Peyer's patch (tissue), 4 donors: ENCODE measurements at places on chromosomes 5 and 9. TPM values are rescaled to one million over a fixed set of nuclear protein-coding genes. Genes with fewer than 3 reads are reported as not detected.

Gene TRIP13
- 4.9 TPM for total RNA-seq

DNA sequence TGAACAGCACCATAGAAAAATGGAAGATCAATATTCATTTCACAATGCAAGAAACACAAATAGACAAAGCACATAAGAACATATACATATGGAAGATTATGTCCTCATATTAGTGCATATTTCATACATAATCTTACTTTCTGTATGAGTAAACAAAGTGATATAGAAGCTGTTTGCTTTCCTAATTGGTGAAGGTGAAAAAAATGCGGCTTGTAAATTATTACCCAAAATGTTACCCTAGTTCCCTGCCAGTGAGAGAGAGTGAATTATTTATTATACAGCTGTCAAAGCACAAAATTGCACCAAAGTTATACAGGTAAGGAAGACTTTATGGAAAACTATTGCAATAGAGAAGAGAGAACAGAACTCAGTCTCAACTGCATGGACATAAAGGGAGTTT is 1485.0 kb upstream of the CDH9 start:
- no peak for DNase-seq

Gene MAP1B
- total RNA-seq = 20.8 TPM

GRCh38 chr5:139021346-139021745 is 146.2 kb upstream of the LRRTM2 start:
- no peak for DNase-seq

GRCh38 chr9:78542491-78543181 is 245.7 kb downstream of the PSAT1 start:
- DNase-seq = no peak

GRCh38 chr9:128254855-128255759 is 20.7 kb downstream of the GOLGA2 start:
- peak; percentile 69 for DNase-seq

DNA sequence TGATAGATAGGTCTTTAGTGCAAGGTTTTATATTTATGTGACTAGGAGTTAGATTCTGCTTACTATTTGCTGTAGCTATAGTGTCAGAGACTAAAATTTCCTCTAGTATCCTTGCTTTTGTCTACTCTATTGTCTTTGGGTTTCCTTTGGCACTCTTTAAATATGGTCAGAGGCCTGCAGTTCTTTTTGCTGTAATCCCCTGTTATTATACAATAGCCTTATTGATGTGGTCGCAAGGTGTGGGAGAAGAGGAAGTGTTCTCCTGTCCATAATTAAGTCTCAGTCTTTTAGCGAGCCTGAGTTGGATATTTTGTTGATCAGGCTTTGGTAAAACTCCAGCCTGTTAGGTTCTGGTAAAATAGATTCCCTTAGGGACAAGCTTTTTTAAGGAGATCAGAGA is 34.9 kb downstream of the LURAP1L start:
- DNase-seq = no peak

GRCh38 chr5:137831526-137831925 is 36.1 kb upstream of the MYOT start:
- no peak for DNase-seq

DNA sequence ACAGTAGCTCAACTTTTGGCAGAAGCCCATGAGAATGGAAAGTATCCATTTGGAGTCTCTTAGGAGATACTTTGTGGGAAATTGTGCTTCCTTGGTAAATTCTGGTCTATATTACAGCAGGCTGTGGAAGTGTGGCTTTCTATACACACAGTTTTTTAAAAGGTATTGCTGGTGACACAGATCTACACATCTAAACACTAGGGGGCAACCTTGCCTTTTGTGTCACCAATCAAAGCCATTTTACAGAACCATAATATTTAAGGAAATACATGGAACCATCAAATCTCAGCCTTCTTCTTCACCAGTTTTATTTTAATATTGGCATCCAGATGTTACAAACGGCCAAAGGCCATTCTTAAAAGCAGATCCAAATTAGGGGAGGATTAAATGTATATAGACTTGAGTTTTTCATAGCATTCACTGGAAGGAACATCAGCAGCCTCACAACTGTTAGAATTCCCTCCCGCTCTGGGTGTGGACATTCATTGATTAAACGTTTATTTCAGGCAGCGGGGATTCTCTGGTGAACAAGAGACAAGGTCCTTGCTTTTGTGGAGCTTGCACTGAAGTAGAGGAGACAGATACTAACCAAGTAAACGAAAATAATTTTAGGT is 132.4 kb upstream of the EPB41L4A start:
- DNase-seq = no peak

DNA sequence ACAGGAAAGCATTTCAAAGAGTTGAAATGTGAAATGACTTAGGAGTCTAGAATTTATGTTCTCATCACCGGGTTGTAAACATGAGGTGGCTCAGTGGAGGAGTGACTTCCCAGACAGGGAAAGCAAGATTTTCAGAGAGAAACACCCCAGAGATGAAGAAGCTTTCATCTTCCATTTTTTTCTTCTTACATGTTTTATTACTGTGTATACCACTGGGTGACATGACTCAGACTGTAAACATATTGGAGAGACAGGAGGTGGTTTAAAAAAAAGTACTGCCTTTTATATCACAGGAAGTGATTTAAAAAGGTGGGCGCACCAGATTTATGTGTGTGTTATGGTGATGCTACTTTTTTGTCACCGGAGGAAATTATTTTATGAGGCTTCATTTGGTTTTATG is 209.1 kb upstream of the TUT7 start:
- no peak for DNase-seq

- no peak for DNase-seq
These were observed 3.0 kb downstream of the TRMO start for GRCh38 chr9:97919217-97919813.

GRCh38 chr5:55338810-55339243 is 31.0 kb downstream of the MTREX start:
- DNase-seq = no peak

Gene SOX30
- 1.8 TPM for total RNA-seq

DNA sequence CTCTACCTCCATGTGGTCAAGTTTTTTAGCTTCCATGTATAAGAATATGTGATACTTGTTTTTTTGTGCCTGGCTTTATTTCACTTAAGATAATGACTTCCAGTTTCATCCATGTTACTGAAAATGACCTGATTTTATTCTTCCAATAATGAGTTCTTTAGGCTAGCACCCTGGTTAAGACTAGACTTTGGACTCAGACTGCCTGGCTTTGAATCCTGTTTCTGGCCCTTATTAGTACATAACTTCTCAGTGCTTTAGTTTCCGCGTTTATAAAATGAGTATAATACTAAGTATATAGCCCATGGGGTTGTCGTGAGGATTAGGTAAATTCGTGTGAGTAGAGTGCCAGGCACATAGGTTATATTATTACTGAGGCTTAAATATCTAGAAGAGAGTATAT is 18.5 kb downstream of the KIAA1958 start:
- no peak for DNase-seq

Gene AFAP1L1
- 4.9 TPM for total RNA-seq

Gene TPM2
- total RNA-seq = 41.2 TPM

GRCh38 chr5:178312880-178313282 is 80.3 kb upstream of the PHYKPL start:
- no peak for DNase-seq

DNA sequence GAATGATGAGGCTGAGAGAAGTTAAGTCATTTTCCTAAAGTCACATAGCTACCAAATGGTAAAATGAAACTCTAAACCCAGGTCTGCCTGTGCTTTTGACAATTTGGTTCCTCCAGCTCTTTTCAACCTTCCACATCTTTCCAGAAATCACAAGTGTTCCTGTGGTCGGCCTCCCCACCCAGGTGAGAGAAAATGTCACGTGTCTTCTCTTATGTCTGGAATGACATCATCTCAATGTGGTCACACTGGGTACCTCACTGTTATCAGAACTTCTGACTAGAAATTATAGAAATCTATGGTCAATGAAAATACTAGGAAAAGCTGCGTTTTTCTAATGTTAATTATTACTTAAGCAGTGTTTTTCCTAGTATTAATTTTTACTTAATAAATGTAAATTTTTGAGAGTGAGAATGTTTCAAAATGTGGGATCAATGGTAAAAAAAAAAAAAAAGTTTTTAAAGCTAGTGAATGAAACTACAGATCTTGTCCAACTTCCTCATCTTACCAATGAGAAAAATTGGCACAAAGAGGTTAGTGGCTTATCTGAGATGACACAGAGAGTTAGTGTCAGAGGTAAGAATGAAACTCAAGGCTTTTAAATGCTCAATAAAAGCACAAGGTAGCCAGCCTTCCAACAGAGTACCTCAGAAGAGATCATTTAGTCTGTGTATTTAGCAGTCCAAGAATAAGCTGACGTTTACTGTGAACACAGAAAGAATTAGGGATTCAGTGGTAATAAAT is 228.7 kb upstream of the NR4A3 start:
- peak; percentile 24 for DNase-seq

- DNase-seq = no peak
These were observed 15.4 kb upstream of the SUSD3 start for GRCh38 chr9:93043122-93043521.

Gene FAM200C
- total RNA-seq = 1.1 TPM

DNA sequence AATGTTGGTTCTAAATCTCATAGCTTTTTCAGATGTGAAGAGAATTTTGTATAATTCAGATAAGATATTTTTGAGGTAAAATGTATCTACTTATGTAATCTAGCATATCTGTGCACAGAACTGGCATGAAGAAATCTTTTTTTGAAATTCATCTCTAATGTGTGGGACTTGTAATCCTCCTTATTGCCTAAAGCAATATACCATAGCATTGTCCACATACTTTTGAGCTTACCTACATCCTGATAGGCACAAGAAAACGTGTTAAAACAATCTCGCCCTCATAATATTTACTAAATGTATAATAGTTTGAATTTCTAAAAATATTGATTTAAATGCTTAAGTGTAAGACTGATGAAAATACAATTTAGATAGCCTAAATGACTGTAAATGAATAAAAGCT is 1686.5 kb upstream of the ACO1 start:
- DNase-seq = no peak

Gene GPSM1
- total RNA-seq = 5.5 TPM

Gene EPB41L4A
- 3.3 TPM for total RNA-seq

DNA sequence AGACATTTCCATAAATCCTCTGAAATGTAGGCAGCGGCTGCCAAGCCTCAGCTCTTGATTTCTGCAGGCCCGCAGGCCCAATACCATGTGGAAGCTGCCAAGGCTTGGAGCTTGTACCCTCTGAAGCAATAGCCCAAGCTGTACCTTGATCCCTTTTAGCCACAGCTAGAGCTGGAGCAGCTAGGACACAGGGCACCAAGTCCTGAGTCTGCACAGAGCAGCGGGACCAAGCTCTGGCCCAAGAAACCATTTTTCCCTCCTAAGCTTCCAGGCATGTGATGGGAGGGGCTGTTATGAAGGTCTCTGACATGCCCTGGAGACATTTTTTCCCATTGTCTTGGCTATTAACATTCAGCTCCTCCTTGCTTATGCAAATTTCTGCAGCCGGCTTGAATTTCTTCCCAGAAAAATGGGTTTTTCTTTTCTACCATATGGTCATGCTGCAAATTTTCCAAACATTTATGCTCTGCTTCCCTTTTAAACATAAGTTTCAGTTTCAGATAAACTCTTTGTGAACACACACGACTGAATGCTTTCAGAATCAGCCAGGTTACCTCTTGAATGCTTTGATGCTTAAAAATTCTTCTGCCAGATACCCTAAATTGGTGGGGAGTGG is 14.4 kb upstream of the ZFR start:
- DNase-seq = no peak

Gene ABCA2
- total RNA-seq = 69.0 TPM

DNA sequence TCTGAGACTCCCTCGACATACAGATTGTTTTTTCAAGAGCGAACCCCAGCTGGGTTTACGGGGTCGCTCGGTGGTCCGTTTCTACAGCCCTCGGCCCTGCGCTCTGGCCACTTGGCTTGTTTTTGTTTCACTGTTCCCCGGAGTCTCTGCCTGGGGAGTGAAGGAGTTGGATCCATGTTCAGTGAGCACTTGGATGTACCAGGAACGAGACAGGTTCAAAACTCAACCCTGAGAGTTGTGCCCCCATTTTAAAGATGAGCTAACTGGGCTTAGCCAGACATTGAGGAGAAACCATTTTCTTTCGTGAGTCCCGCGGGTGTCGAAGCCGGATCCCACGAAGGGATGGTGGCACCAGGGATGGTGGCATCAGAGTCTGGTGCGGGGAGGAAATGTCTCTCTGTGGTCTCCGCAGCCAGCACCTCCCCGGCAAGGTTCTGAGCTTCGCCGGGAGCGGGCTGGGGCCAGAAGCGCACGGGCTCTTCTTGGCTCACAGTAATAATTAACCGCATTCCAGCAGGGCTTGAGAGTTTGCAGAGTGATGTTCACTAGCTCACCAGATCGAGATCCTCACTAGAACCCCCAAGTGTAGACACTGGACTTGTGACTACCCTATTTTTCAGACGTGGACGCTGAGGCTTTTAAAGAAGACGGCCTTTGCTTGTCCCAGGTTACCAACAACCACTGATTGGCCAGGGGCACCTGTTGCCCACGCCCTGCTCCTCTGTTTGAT is 1.0 kb downstream of the MSX2 start:
- DNase-seq = no peak

DNA sequence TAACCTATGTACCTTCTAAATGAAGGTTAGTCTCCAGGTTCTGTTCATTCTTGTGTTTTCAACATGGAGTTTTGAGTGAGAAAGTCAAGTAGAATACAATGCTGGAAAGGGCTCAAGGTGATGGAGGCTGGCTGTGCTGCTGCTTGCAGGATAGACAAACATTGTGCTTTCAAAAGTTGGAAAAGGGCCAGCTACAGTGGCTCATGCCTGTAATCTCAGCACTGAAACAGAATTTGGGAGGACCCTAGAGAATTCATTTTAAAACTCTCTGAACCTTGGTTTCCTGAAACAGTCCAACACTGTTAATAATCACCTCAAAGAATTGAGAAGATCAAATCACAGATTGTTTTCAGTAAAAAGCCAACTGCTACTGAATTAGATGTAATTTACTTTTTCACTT is 15.4 kb upstream of the IARS1 start:
- DNase-seq = no peak

Gene MFAP3
- total RNA-seq = 58.7 TPM

Gene PCDHB6
- total RNA-seq = not detected

DNA sequence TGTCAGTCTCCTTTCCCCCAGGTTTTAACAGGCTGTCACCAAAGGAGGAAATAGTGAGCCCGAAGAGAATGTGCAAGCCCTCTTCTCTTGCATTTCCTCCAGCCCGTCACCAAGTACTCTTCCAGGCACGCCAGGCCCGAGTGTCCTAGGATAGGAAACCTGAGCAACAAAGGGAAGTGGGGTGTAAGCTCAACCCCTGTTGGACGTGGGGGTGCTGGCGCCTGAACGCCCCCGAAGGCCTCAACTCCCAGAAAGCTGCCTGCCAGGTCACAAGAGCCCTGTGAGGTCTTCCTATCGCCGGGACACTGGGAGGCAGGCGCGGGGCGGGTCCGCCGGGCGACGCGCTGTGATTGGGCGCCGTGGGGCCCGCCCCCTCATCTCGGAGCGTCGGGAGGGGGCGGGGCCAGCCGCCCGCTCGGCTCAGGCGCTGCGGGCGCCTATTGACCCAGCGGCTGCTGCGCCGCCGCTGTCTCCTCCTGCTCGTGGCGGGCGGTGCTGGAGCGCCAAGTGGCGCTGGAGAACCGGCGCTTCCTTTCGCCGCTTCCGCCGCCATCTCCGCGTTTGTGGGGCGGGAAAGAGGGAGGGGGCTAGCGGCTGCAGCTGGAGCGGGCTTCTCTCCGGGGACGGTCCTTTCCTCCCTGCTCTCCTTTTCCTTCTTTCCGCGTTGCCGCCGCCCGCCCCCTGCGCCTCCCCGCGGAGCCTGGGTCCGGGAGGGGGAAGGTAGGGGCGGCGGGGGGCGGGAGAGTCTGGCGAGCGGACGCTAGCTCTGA is 572 bp upstream of the MAN2A1 start:
- DNase-seq = peak; percentile 91
